ENCODE measurements at places on chromosomes 3 and 15. TPM values are rescaled to one million over a fixed set of nuclear protein-coding genes. Genes with fewer than 3 reads are reported as not detected.

DNA sequence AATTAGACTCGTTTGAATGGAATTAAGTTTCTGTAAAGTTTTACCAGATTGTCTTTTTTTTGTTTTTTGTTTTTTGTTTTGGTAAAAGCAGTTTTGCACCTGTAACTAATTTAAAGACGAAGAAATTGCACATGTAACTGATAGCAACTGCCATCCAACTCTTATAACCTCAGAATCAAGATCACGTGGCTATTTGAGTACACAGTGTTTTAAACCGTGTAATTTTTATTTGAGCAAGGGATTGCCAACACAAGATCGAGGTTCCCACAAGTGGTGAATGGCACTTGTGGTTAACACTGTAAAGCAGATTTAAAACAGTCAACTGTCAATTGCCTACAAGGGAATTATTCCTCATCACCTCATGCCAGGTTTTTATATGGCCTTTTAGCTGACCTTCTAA lies 67.3 kb downstream of the PPARG start:
- no peak for DNase-seq

- no peak for DNase-seq
Observed at GRCh38 chr15:60970246-60971170, 258.6 kb downstream of the RORA start.

- DNase-seq: no peak
Observed at GRCh38 chr3:42691816-42692666, 6.7 kb downstream of the KLHL40 start.

ARNT2 gene
- total RNA-seq: 39.4 TPM

DNA sequence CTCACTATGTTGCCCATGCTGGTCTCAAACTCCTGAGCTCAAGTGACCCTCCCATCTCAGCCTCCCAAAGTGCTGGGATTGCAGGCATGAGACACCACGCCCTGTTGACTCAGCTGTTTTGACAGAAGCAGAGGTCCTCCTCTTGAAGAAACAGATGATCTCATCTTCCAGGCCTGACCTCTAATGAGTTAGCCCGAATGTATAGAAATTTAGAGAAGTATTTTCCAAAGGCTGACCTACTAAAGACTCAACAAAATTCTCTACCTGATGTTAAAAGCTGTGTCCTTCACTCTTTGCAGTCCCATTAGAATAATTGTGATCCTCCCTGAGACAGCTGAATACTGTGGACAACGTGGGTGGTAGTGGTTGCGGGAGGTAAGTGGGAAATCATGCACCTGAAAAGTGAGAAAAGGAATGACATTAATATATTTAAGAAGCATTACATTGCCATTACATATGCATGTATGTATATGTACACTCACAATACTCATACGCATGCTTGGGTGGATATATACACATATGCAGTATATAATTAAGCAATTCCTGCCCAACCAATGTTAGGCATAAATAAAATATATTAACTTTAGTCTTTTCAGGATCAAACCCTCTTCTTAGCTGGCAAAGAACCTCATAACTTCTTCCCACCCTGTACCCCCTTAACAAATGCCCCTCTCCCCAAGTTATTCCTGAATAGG lies 204.6 kb upstream of the NR2F2 start:
- no peak for DNase-seq

GRCh38 chr3:31934018-31934417 lies 47.0 kb downstream of the OSBPL10 start:
- DNase-seq: no peak

DNA sequence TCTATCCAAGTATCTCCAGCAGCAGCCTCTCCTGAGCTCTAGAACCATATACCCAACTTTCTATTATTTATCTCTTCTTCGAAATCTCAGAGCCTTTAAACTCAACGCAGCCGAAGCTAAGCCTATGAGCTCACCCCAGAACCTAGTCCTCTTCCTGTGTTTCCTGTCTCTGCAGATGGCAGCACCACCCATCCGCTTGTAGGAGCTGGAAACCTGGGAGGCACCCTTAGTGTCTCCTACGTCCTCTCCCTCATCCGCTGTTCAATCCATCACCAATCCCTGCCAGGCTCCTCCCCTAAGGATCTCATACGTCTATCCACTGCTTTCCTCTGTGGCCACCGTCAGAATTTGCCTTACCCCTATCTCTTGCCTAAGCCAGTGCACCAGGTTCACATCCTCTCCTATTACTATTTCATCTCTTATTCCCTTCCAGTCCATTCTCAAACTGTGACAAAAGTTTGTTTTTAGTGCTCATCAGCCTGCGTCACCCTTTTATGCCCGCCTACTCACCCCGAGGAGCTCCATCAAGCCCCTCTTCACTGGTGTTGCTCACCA lies 9.6 kb downstream of the VGLL4 start:
- DNase-seq: no peak

DNA sequence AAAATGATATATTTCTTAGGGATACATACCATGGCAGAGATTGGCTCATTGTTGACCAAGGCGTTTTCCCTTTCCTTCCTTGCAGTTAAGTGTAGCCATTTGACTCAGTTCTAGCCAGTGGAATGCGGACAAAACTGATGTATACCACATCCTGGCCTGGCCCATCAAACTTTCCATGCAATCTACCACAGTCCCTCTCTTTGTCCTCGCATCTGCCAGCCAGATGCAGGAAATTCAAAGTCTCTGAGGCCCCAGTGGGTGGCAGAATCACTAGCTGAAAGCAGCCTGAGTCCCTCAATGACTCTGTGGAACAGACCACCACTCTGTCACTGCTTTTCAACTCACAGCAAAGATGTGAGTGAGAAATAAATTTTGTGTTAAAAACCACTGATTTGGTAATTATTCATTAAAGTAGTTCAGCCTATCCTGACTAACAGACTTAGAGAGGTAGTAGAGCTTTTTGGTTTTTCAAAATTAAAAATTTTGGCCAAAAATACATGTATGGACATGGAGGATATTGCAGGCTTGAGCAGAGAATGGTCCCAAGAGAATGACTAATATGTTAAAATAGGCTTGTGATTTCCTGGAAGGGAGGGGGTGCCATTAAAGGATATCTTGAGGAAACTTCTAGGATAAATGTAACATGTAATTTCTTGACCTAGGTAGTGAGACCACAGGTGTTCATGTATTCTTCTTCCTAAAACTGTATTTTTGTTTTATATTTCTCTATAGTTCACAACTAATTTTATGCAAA lies 10.9 kb downstream of the LRRFIP2 start:
- peak; percentile 89 for DNase-seq

- DNase-seq: no peak
Observed at GRCh38 chr3:195078891-195079440, 192.0 kb downstream of the XXYLT1 start.

DNA sequence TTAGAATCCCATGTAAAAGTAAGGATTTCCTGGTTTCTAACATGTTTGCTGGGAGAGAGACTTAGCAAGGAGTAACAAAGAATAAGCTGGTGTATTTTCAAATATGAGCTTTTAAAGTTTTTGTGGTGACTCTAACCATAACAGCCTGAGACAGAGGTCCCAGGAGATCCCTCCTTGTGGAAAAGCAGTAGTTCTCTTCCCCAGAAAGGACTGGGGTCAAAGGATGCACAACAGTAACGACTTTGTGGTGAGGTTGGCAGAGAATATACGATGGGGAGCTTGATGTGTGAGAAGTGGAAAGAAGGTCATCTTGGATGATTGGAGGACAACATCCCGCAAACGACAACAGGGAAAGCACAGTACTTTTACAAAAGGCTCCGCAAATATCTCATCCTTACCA lies 38.2 kb downstream of the ABHD5 start:
- no peak for DNase-seq

- DNase-seq: no peak
Observed at GRCh38 chr15:74869726-74870407, 3.3 kb downstream of the SCAMP2 start.

DNA sequence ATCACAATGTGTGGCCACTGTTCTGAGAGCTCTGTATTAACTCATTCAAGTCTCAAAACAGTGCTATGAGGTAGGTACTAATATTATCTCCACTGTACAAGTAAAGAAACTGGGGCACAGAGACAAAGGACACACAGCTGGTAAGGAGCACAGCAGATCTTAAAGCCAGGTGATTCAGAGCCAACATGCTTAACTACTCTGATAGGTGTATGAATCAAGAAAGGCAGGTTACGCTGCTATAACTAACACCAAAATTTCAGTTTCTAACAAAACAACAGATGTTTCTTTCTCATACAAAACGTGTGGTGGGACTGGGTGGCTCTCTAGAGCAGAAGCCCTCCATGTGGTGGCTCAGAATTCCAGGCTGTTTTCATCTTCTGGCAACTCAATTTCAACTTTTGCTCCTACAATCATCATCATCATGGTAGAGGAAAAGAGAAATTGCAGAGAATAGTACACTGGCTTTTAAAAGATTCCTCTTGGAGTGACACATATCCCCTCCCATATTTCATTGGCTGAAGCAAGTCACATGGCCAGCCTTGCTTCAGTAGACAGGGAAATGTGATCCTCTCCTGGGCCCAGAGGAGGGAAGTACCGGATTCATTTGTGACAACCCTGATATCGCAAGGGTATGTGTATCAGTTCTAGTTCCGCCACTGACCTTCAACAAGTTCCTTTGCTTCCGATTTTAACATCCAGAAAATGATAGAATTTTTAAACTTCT lies 126.2 kb upstream of the PTX3 start:
- DNase-seq: no peak

GRCh38 chr15:49423021-49423420 lies at the start of gene FGF7:
TSS of gene FGF7 (plus strand) at chr15:49423242. CDS start at chr15:49424298, 1,056 bp downstream.
- DNase-seq: peak; percentile 93

DNA sequence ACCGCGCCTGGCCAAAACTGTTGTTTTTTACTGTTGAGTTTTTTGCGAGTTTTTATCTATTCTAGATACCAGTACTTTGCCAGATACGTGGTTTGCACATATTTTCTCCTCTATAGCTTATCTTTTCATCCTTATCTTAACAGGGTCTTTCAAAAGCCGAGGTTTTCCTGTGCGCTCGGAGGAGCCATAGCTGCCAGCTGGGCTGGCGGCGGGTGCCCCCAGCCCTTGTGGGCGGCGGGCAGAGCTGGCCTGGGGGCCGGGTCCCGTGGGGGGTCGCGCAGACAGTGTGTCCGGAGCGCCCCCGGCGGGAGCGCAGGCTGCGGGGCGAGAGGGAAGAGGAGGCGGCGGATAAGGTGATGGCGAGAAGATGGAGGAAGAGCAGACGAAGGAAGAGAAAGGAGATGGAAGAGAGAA lies 11.1 kb upstream of the EIF4A2 start:
- DNase-seq: no peak

GRCh38 chr3:1092061-1092460 lies 763 bp upstream of the CNTN6 start:
- DNase-seq: peak; percentile 6

DNA sequence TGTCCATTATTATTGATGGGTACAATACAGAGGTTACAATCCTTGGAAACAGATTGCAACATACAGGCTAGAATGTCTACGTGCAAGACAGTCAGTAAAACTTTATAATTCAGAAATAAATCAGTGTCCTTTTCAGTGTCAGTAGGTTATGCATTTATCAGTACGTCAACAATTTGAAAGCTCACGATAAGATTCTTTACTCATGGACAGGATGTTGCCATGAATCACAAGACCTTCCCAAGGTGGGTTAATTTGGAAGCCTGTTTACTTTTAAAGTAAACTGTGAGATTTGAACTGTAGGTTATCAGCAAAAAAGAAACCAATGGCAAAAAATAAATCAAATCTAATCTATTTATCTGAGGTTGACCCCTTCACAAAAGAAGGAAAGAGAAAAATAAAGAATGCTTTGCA lies 243.9 kb upstream of the AGTR1 start:
- DNase-seq: no peak

DNA sequence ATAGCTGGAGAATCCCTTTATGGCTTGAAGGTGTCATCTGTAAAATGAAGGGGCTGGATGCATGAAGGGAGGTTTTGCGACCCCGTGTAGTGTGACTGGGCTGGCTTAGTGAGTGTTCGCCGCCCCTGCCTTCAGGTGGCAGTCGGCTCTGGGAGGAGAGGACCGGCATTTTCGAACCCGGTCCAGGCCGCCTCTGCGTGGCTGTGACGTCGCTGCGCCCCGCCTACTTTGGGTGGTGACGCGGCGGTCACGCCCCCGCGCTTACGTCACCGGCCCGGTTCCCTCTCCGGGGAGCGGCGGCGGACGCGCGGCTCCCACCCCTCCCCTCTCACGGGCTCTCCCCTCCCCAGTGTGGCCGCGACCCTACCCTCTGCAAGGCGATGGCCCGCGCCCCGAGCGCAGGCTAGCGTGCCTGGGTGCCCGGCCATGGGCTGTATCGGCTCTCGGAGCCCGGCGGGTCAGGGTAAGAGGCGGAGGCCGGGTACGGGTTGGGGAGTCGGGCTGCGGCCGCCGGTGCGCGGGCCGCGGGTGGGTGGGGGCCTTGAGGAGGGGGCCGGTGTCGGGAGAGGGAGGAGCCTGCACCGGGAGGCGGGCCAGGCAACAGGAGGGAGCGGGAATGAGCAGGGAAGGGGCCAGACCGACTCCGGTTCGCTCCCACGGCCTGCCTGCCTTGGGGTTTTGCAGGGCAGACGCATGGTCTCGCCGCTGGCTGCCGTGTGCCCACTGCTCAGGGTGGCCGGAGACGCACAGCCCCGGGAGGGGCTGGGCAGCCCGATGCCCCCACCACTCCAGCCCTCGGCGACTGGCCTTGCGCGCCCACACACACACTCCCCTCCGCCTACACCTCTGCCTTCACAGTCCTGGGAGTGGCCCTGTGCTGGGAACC lies 1.5 kb upstream of the FAM131A start:
- DNase-seq: peak; percentile 70

CCR4 gene
- total RNA-seq: 0.29 TPM

LMOD3 gene
- 0.19 TPM for total RNA-seq

DNA sequence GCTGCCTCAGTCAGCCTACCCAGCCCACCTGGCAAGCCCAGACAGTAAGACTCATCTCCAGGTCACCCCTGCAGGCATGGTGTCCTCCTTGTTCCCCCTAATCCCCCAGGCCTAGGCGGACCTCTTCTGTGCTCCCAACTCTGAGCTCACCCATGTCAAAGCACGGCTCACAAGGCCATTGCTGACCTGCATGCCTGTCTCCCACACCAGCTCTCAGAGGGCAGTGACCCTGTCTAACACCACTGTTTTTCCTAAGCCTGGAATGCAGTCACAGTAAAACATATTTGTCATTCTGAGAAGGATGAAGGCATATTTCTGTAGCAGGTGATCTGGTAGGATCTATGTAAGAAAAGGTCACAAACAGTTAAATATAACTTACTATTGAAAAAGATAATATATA lies 110.3 kb upstream of the HACD2 start:
- DNase-seq: no peak

CADPS gene
- total RNA-seq: not detected

- DNase-seq: no peak
Observed at GRCh38 chr3:127552038-127552437, 38.5 kb downstream of the TPRA1 start.

DNA sequence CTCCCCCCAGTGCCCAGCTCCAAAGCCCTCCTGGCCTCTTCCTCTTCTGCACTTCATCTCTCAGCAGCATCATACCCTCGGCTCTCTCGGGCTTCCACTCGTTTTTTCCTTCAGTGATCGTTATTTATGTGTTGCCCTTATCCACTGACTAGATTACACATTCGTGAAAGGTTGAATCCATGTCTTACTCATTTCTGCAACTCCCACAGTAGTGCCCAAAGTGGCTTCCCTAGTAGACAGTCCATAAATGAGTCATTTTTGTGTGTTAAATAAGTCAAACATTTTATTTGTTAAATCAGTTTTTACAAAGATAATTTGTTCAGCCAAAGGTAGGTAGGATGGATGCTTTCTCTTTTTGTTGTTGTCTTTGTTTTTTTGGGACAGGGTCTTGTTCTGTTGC lies 87.4 kb downstream of the CRTC3 start:
- no peak for DNase-seq

CAND2 gene
- 0.35 TPM for total RNA-seq

- DNase-seq: peak; percentile 22
Observed at GRCh38 chr3:132593947-132594323, 3.1 kb upstream of the ACKR4 start.

All from SK-MEL-5 (cell line).